Stimulated activated memory B cell treated with anti-CD40 and anti-IgM and Interleukin-4, amounts not matched to agents 10 μg/mL and 1 μg/mL and 100 μg/mL, for 72 hours (primary cell): ENCODE measurements at places on chromosomes 1 and 21.

DNA sequence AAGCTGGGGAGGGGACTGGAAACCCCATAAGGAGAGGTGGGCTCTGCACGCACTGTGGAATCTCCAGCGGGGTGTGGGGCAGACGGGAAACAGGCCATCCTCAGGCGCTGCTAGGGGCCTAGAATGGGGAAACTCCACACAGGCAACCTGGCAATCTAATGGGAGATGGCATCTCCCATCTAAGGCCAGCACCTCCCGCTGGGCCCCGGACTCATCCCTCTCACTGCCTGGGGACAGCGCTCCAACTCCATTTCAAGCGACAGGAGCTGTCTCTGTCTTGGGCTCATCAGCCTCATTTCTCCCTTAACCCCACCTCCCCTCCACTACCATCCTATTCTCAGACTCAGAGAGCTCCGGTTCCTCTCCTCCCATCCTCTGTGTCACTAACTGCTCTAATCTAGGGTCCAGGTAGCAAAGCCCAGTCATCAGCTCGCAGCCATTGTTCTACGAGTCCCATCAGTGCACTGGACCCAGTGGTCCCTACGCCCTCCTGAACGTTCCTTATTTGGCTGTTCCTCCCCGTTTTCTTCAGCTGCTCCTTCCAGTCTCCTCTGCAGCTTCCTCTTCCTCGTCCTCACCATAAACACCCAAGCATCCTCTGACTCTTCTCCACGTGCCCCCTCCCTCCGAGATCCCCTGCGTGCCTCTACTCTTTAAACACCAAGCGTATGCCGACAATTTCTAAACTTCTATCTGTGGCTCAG lies 93.4 kb upstream of the CASZ1 start:
- no peak for ATAC-seq

GRCh38 chr1:63969441-63969901 lies 195.7 kb downstream of the ROR1 start:
- ATAC-seq: no peak

GRCh38 chr21:34983680-34984086 lies 65.4 kb downstream of the RUNX1 start:
- ATAC-seq: peak; percentile 70

DNA sequence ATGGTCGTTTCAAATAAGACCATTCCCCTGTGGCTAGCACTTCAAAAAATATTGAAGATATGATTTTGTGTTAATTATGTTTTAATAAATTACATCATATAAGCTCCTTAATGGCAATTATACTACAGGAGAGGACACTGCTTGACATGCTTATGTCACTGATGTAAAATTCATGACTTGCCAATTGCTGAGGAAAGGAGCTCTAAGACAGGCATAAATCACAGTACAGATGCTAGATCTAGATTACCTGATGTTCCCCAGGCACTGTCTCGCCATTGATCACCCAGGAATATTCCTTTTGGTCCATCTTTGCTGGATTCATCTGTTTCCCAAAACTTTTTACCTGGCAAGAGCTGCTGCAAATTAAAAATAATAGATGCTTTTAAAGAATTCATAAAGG lies 58.8 kb downstream of the PUM1 start:
- ATAC-seq: no peak

GRCh38 chr1:109279615-109280278 lies 3.2 kb downstream of the PSRC1 start:
- no peak for ATAC-seq

- no peak for ATAC-seq
Measured at GRCh38 chr1:159869173-159869572, 6.7 kb upstream of the VSIG8 start.

DNA sequence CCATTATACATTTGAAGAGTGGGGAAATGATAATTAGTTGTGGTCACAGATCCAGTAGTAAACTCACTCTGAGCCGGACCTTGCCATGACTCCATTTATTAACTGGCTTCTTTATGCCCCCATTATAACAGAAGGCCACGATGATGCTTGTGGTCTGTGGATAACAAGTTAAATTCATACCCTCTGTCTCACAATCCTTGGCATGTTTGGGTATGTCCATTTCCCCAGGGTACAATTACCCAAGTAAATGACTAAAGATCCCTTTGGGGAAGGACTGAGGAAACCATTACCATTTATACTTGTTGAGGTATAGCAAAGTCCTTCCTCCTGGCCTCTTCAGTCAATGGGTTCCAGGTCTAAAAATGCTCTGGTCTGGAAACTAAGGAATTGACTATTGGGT lies 7.3 kb upstream of the USP1 start:
- ATAC-seq: no peak

GRCh38 chr21:17775431-17776126 lies 43.6 kb downstream of the C21orf91 start:
- ATAC-seq: peak; percentile 92

DNA sequence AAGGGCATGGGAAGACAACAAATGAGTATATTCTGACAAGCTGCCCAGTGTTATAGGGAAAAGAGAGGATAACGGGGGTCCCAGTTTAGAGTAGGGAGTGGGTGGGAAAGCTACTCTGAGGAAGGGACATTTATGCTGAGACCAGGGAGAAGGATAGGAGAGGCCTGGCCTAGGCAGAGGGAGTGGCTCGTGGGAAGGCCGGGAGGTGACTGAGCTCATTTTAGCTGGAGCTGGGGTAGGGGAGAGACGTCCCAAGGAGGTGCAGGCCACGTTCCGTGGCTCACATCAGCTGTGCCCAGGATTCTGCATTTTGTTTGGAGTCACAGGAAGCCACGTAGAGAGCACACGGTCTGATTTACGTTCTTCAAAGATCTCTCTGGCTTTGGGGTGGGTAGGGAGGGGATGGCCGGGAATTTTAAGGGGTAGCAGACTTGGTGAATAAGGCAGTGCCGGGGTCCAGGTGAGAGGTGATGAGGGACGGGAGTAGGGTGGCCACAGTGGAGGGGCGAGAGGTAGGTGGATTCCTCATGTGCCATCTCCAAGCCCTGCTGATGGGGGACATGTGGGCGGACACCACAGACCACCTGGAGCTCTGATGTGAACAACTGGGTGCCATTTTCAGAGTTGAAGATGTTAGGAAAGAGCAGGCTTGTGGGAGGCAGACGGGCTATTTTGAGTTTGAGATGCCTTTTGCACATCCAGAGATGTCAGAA lies 4.7 kb downstream of the TINAGL1 start:
- ATAC-seq: no peak

DNA sequence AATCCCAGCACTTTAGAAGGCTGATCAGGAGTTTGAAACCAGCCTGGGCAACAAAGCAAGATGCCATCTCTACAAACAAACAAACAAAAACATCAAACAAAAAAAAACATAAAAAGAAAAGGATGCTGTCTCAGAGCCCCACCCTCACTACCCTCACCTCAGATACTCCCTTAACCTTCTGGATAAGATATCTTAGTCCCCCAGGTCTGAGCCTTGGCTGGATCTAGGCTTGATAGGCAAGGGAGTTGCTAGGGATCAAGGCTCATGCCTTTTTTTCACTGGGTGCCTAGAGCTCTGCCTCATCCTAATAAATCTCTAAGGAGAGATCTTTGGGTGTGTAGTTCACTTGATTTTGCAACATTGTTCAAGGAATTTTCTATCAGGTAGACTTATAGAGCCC lies 7.4 kb downstream of the HDAC1 start:
- ATAC-seq: no peak

DNA sequence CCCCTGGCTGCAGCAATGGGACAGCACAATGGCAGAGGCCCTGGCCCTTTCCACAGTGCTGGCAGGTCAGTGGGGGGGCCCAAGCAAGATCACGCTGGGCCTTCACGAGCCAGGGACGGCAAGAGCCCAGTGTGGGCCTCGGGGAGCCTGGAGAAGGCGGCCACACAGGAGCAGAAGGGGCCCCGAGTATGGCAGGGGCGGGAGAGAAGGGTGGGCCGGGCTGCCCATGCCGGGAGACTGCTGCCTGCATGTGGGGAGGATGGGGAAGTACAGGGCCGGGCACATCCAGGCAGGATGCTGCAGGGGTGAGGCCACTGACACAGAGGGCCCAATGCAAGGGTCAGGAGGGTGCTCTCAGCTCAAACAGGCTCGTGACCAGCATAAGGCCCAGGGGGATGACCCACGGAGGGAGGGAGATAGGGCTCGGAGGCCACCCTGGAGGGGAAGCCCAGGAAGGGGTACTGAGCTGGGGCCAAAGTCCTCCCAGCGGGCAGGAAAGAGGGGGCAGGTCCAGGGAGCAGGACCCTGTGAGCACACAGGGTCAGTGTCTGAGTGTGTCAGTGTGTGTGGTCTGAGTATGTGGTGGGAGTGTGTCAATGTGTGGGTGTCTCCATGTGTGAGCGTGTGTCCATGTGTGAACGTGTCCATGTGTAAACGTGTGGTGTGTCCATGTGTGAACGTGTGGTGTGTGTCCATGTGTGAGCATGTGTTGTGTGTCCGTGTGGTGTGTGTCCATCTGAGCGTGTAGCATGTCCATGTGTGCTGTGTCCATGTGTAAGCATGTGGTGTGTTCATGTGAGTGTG lies 13.1 kb downstream of the SLC19A1 start:
- no peak for ATAC-seq

DNA sequence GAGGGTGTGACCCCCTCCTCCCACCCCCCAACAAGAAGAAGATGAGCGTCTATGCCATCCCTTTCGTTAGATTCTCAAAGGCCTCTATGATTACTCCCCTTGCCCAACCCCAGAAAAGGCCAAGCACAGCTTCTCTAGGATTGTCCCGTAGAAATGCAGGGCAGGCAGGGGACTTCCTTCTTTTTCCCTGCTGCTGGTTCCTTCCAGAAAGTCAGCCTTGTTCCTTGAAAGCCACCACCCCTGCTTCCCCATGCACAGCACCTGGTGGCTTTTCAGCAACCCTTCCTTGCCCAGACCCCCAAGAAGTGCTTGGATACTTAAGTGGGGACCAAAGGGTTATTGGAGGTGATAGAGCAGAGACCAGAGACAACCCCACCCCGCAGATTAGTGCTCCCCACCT lies 75.1 kb downstream of the ARHGEF10L start:
- no peak for ATAC-seq

GRCh38 chr1:170729225-170730002 lies 65.5 kb downstream of the PRRX1 start:
- no peak for ATAC-seq

DNA sequence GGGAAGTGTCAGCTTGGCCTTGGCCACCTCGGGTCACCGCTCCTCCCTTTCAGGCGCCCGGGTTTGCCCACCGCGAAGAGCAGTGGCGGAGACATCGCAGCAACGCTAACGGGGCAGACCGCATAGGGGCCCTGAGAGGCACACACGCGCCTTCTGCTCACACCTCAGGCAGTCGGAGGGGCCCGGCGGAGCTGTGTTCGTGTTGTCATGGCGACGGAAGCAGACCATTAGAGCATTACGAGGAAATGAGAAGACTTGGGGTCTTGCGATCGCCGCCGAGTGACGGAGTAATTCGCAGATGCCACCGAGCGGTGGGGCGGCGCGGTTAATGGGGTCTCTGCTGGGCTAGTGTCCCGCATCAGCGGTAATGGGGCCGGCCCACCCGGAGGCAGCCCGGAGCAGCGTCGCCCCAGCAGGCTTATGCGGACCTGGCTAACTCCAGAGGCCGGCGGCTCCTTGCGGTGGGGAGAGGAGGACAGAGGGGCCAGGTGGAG lies 144.1 kb downstream of the TNR start:
- ATAC-seq: peak; percentile 74

GRCh38 chr1:229164836-229165735 lies 105.8 kb upstream of the RAB4A start:
- ATAC-seq: no peak

DNA sequence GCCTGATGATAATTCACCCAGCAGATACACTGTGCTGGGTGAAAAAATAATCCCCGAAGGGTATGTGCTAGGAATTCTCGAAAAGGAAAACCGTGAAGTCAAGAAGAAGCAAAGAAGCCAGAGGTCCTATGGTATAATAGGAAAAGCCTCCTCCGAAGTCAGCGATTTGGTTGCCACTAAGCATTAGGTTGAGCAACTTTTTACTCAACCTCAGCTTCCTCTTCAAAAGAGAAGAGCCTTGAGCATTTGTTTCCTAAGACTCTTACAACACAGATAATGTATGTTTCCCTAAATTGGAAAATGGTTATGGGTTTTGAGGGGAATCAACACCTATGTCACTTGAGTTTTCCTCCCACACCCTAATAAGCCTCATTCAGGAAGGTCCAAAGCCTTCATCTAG lies 21.3 kb upstream of the MNDA start:
- ATAC-seq: no peak

- no peak for ATAC-seq
Measured at GRCh38 chr1:68232289-68233148, at the start of gene WLS. Gene WLS, minus strand, starts transcription at chr1:68232523. Its CDS starts 224 bp downstream, at chr1:68232299.

- ATAC-seq: no peak
Measured at GRCh38 chr1:183106166-183106565, 79.9 kb upstream of the LAMC2 start.

DNA sequence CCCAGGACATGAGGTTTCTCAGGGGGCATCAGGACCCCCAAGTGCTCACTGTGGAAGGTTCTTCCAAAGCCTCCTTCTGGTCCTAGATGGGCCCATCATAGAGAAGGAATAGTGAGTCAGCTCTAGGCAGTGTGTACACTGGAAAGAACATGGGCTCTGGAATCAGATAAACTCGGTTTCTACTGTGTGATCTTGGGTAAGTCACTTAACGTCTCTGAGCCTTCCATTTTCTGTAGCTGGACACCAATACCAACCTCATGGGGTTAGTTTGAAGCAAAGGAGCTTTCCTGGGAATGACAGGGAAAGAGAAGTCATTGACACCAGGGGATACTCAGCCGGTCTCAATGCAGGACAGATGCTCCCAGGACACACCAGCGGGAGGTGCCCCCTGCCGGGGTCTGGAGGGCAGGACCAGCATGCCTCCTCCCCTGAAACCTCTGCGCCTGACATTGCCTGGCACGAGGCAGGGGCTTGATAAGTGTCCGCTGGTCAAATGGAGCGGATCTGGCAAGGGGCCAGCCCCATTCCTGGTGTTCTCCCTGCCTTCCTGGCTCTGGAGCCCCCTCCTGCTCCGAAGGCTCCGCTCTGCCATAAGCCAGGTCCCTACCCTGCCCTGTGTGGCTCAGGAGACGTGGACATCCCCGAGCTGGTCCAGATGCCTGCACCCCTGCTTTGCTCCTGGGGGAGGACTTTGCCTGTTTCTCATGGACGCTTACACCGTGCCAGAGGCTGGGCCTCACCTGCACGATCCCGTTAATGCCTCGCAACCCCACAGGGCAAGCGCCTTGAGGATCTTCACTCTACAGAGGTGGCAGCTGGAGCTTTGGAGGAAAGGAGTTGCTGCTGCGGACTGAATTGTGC lies 52.8 kb downstream of the EDN2 start:
- no peak for ATAC-seq

GRCh38 chr1:235087906-235088305 lies 40.7 kb downstream of the TOMM20 start:
- no peak for ATAC-seq

DNA sequence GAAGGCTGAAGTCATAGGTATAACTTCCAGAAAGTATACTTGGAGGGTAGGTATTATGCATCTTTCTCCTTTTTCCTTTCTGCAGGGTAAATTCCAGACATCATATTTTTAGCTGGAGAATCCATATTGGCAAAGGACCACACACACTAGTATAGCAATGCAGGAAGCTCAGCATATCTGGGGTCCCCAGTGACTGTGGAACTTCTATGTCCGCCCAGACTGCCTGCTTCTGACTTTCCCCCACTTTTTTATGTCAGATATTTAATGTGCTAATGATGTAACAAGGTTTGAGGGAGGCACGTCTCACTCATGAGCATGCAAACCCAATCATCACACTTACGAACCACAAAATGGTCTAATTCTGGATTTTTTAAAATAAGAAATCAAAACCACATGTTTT lies 90.4 kb downstream of the BACH1 start:
- no peak for ATAC-seq
